HFFc6 (cell line): ENCODE measurements at places on chromosomes 1 and 21.

DNA sequence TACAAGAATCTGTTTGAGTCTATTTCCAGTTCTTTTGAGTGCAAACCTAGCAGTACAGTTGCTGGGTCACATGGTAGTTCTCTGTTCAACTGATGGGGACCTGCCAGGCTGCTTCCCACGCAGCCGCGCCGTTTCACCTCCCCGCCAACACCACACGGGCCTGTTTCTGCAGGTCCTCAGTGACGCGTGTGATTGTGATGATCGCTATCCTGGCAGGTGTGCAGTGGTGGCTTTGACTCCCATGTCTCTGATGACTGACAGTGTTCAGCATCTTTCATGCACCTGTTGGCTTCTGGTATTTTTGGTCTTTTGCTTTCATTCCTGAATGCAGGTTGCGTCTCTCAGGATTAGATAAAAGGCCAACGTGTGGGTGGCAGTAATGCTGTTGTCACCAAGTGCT is 41.6 kb downstream of the FAAP20 start:
- DNase-seq, result no peak

GRCh38 chr1:86701731-86702130 is 2.6 kb upstream of the SH3GLB1 start:
- DNase-seq, result no peak

GRCh38 chr1:181423301-181423918 is 59.9 kb upstream of the CACNA1E start:
- peak; percentile 53 for DNase-seq

- no peak for DNase-seq
Observed at GRCh38 chr1:183185941-183186490, at the start of gene LAMC2. LAMC2 (plus strand) TSS chr1:183186264; CDS start chr1:183186353, 89 bp downstream.

GRCh38 chr1:224435318-224435763 is 744 bp upstream of the WDR26 start:
- peak; percentile 91 for DNase-seq

GRCh38 chr21:45709696-45710268 is 66.3 kb downstream of the PCBP3 start:
- no peak for DNase-seq

DNA sequence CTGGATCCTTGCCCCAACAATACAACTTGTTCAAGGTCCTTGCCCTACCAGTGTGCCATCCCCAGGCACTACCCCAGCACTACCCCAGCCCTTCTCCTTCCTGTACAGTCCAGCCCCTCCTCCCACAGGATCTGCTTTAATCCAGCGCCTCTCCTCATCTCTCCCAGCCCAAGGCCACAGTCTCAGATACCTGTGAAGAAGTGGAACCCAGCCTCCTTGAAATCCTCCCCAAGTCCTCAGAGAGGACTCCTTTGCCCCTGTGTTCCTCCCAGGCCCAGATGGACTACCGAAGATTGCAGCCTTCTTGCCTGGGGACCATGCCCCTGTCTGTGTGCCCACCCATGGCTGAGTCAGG is 6.5 kb upstream of the CDC20 start:
- DNase-seq, result no peak

GRCh38 chr1:45848714-45849113 is 45.3 kb downstream of the MAST2 start:
- DNase-seq, result no peak

DNA sequence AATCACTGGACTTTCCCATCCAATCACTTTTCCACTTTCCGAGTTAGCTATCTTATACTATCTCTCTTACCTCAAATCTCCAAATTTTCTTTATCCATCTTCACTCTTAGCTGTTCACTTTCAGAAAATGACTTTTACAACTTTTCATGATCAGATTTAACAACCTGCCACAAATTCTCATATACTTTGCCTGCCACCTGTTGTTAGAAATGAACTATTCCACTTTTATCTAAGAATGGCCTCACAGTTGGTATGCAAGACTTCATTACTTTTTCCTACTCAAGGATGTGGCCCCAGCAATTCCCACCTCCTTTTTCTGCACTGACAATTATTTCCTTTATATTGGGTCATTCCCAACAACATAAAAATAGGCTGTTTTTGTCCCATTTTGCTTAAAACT is 93.6 kb upstream of the DEPDC1 start:
- DNase-seq, result no peak

GRCh38 chr1:232459087-232459486 is 170.8 kb downstream of the SIPA1L2 start:
- DNase-seq, result no peak

- DNase-seq, result no peak
Observed at GRCh38 chr1:2561446-2561845, 5.3 kb downstream of the TNFRSF14 start.

GRCh38 chr1:117638141-117638540 is 32.3 kb downstream of the TENT5C start:
- DNase-seq, result no peak

- DNase-seq, result peak; percentile 85
Observed at GRCh38 chr1:234963180-234963903, 165.3 kb downstream of the TOMM20 start.

DNA sequence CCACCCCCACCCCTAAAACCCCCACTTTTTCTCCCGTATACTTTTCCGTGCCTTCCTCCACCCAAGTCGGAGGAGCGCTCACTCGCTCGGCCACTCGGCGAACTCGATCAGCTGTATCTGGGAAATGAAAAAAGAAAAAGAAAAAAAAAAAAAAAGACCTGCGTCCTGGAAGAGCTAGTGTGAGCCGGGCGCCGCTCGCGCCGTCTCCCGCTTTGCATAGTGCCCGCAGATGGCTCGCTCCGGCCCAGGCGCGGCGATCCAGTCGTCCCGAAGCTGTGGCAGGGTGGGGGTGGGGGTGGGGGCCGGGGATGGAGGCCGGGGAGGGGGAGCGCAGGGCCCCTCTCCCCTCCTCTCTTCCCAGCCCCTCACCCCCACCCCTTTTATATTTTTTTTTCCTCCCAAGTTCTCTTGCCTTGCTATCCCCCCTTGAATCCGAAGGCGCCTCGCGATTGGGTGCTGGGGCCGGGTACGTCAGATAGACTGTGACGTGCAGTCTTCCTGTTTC is 299 bp upstream of the PROX1 start:
- no peak for DNase-seq

DNA sequence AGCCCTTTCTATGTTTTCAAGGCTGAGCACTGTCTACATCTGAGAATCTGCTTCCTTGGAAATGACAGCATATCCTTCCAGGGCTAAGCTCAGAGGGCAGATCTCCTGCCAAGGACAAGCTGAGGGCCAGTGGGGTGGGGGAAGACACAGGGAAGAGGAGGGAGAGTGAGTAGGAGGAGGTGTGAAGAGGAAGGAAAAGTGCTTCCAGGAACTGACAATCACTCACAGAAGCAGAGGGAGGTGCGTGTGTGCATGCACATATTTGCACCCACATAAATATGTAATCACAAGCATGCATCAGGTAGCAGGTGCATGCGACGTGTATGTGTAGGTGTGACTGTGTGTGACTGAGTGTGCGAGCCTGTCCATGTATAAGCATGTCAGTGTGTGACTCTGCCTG is 43.7 kb upstream of the SCMH1 start:
- no peak for DNase-seq

- no peak for DNase-seq
Observed at GRCh38 chr1:15662477-15662876, 21.6 kb upstream of the PLEKHM2 start.

DNA sequence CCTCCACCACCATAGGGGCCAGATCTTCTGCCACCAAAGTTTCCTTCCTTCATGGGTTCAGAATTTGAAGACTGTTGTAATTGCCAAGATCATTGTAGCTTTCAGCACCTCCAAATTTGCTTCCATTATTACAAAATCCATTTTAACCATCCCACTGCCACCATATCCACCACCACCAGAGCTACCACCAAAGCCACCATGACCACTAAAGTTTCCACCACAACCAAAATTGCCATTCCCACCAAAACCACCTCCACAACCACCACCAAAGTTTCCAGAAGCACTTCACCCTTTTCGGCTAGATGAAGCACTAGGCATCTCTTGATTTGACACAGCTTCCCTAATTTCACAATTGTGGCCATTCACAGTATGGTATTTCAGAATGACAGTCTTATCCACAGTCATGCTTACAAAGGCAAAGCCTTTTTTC is 45.2 kb downstream of the SLC30A7 start:
- no peak for DNase-seq

DNA sequence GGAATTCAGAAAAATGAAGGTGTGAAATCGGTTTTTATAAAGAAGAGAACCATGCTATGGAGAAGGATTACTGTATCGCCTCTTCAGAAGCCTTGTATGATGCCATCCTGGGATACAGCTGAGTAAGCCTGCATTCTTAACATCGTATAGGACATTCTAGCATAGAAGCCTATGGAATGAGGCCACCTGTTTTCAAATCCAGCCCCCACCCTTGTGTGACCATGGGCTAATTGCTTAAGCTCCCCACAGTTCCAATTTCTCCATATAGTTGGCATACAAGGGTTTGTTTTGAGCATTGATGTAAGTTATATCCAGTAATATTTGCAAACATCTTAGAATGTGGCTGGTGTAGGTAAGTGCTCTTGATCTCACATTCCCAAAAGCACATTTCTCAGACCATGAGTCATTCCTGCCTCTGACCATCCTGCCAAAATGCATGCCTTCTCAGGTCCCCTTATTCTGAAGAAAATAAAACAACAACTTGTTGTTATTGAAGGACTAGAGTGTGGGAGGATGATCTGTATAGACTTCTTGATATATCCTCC is 1.5 kb downstream of the OR14A2 start:
- no peak for DNase-seq

GRCh38 chr1:72431810-72432209 is 149.5 kb upstream of the NEGR1 start:
- no peak for DNase-seq

DNA sequence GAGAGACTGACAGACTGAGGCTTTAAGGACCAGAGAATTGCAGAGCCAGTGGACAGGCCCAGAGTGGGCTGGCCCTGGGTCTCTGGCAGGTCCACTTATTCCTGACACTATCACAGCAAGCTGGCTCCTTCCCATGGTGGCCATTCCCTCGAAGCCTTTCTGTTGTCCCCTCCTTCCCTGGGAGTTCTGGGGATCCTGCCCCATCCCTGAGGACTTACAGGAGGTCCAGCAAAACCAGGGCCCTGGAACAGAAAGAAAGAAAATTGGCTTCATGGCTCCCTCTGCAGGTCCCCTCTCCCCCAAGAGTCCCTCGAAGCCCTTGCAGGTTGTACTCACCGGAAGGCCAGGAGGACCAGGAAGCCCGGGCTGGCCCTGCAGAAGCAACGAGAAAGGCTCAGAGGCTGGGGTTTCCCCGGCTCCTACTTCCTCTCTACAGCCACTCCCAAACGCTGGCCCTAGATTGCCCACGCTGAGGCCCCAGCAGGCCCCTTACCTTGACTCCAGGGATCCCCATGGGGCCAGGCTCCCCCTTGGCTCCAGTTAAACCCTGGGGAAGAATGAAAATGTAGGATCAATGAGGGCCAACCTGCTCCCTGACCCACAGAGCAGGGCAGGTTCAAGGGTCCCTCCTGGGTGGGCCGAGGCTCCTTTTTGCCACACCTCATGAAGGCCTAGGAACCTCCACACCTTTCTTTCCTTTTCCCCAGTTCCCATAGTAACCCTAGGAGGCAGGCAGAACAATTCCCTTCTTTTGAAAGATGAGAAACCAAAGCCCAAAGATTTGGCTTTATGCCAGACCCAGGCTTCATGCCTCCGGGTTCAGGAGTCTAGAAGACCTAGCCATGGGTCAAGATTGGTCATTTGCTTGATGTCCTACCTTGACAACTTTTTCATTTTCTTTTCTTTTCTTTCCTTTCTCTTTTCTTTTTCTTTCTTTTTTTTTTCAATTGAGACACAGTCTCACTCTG is 4.6 kb downstream of the COL9A2 start:
- no peak for DNase-seq

- DNase-seq, result no peak
Observed at GRCh38 chr1:78864175-78864574, 142.4 kb downstream of the ADGRL4 start.

DNA sequence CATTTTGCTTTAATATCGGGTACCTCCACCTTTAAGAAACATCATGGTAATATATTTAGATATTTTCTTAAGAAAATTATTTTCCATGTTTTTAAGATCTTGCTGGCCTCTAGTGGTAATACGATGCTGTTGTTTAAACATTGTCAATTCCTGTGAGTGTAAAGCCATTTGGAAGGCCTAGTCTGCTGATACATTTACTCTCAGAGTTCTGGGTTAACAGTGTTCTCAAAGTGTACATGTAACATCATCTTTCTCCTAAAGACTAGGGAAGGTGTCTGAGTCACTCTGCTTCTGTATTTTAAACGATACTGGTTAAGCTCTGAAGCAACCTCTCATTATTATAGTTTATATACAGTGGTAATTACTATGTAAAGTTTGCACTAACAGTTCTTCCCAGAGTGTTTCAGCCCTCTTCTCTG is 189.1 kb downstream of the RASAL2 start:
- DNase-seq, result peak; percentile 67

DNA sequence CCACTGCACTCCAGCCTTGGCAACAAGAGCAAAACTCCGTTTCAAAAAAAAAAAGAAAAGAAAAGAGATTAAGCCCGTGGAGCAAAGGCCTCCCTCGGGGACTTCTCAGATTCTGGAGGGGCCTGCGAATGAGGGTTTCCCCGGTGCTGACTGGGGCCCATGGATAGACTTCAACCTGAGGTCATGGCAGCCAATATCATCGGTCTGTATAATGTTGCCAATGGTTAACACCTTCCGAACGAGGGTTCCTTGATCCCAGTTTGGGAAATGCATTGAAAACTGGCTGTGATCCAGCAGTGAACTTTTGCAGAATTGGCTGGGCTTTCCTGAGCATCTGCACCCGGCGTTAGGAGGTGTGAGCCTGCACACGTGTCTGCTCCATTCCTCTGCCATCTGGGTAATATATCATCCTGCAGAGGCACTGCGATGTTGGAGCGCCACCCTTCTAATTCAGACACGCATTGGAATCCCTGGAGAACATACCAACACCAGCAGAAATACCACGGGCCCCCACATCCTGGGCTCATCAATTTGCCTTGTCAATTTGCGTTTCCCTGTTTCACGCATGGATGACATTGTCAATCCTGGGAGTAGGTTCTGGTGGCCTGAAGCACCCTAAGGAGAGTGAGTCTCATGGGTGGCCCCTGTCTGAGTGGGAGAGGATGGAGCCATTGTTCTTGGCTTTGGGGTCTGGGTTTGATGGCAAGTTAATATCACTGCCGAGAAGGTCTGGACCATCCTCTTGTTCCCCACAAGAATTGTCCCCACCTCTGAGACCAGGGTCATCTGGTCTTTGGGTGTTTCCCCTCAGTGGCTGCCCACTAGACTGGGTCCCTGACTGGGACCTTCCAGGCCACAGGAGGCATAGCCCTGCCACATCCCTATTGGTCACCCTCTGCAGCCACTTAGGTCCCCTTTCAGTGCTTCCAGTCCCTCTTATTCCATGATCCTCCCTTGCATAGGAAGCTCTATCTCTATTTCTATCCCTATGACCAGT is 441.0 kb downstream of the PTPRU start:
- DNase-seq, result no peak

GRCh38 chr1:168223681-168224540 is 1.9 kb upstream of the SFT2D2 start:
- no peak for DNase-seq

- DNase-seq, result no peak
Observed at GRCh38 chr1:4061521-4062031, 161.5 kb upstream of the C1orf174 start.
